COLO829 (cell line): ENCODE measurements at places on chromosomes 7 and 10.

DNA sequence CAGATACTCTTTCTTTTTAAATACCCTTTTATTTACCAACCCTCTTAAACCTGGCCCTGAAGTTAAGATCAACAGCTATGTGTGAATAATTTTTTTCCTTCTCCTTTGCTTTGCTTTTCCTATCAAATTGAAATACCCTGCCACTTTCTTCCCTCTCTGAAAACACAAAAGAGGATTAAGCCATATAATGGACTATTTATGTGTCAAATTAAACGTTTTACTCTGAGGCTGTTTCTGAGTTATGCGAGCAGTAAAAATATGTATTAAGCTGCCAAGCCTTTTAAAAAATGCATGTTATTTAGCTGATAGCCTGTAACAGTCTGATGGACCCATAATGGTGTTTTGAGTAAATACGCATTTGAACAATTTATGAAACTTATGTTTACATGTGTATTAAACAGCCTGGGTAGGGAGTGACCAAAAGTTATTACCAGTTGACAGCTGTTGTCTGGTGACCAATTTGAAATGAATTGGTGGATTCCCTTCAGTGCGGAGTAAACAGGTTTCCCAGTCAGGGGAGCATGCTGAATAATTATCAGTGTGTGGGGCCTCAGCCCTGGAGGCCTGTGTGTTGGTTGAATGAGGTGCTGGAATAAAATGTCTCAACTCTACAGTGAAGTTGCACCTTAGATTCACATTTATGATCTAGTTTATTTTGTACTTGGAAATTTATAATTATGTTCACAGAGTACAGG, 89.6 kb downstream of the AUTS2 start:
- DNase-seq = no peak

- no peak for DNase-seq
Observed at GRCh38 chr10:3775696-3776551, 9.1 kb downstream of the KLF6 start.

- DNase-seq = no peak
Observed at GRCh38 chr7:18353339-18353738, 142.2 kb upstream of the HDAC9 start.

- DNase-seq = no peak
Observed at GRCh38 chr7:131546126-131546525, 10.3 kb downstream of the PODXL start.

GRCh38 chr7:83130623-83131545, 31.8 kb downstream of the PCLO start:
- DNase-seq = no peak

DNA sequence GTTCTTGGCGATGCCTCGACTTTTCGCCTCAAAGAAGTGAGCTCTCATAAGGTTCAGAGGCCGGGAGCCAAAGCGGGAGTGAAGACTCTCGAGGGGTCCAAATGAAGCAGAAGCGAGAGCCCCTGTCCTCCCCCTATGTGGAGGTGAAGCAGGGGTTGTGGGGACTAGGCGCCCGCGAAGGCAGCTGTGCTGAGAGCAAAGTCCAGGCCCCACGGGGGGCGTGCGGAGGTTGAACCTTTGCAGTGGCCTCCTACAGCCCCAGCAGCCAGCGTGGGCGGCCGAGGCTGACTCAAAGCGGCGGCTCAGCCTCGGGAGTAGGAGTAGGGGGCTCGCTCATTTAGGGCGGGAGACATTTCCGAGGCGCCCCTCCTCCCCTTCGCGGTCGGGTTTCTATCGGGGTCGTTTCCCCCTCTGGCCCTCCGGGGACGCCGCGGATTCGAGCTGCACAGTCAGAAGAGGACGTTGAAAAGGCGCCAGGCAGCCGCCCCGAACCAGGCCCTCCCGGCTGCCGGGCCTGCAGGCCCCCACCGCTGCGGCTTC, 553 bp upstream of the ADD3 start:
- DNase-seq = no peak

- no peak for DNase-seq
Observed at GRCh38 chr10:122258136-122259074, 12.7 kb upstream of the BTBD16 start.
